ENCODE measurements at places on chromosomes 11 and 22.
A peak's percentile ranks its signal among the peaks of the same experiment; 100 is the strongest.

DNA sequence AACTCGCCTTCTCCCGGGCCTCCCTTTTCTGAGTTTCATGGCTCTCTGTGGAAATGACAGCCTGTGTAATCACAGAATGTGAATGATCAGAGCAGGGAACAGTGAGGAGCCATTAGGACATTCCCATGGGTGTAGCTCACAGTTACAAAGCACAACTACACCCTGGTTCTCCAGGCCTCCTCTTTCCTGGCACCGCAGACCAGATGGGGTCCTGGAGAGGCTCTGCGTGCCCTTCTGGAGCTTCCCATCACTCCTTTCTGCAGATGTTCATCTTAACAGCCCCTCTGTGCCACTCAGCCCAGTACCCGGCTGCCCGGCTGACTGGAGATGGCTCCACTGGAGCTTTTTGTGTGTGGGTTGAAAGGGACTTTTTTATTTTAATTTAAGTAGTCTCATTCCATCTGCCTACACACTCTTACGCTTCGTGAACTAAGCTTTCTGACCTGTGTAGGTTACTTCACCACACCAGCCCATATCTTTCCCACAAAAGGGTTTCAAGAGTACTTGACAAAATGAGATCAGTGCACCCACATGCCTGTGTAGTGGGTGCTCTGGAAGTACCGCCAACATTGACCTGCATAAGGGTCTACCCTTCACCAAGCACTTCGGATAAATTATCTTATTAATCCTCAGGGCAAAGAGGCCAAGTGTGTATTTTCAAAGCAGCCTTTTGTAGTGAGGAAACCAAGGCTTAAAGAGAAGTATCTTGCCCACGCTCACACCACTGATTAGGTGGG lies 29.8 kb downstream of the SREBF2 start:
- no peak for DNase-seq

- DNase-seq, result no peak
These were observed 32.9 kb downstream of the MEI1 start for GRCh38 chr22:41732096-41732772.

- DNase-seq, result no peak
These were observed 701.8 kb downstream of the NTM start for GRCh38 chr11:132072044-132072857.

DNA sequence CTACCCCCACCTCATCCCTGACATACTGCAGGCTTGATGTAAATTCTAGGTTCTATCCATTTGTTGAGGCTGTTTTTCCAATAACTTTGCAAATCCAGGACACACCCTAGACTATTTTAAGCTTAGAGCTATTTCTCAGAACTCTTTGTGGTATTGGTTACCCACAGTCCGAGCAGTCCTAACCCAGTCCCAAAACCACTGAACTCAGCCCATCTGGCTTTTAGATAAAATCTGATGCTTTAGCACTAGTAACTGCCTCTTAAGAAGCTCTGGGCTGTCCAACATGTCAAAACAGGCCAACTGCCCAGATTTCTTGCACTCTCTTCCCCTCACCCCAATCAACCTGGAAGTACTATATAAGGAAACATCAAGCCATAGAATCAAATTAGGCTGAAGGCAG lies 344.4 kb upstream of the CADM1 start:
- DNase-seq, result no peak

DNA sequence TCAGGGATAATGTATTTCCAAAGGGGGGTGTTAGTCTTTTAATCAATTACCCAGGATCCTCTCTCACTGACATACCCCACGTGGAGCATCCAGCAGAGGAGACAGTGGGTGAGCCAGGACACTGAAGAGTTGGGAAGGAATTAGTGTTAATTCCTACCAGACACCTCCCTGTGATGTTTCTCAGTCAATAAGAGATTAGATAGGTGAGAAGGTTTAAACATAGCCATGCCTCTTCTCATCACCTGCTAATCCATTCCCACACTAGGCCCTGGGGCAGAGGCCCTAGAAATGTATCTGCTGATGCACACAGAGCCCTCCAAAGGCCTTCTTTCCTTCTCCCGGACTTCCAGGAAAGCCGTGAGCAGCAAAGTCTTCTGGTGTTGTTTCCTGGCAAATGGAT lies 363.6 kb upstream of the LARGE1 start:
- no peak for DNase-seq

DNA sequence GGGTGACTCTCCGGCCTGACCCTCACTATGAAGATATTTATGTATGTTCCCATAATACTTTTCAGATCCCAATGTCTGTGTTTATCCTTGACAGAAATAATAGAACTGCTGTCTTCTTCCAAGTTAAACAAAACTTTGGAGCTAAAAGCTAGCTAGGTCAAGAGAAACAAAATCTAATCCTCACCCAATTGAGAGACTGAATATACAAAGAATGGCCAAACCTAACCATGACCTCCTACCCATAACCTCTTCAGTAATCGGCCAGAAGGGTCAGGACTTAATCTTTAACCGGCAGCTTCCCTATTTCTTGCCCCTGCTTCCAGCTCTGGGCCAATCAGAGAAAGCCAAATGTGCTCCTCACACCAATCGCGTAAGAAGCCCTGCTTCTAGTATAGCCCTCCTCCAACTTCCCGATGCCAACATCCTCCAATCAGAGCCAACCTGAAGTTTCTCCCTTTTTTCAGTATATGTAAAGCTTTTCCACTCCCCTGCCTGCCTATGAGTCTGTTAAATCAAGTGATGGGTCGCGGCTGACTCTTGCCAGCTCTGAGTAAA lies 1.7 kb upstream of the DDX6 start:
- peak; percentile 9 for DNase-seq

DNA sequence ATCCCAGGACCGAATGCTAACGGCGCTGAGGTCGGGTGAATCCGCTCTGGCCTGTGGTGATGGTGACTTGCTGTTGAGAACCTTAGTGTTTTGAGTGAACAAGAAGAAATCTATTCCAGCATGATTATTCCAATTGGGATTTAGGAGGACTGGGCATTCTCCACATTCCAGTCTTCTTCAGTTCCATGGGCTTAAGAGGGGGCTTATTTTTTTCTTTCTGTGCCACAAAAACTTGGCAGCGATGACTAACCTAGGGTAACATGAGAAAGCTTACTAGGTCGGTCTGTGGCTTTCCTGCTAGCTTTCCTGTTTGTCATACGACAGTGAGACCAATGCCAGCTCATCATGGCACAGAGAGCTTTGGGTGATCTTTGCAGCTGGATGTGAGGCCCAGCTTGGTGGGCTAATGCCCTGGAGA lies 62.9 kb upstream of the ATXN10 start:
- no peak for DNase-seq

DNA sequence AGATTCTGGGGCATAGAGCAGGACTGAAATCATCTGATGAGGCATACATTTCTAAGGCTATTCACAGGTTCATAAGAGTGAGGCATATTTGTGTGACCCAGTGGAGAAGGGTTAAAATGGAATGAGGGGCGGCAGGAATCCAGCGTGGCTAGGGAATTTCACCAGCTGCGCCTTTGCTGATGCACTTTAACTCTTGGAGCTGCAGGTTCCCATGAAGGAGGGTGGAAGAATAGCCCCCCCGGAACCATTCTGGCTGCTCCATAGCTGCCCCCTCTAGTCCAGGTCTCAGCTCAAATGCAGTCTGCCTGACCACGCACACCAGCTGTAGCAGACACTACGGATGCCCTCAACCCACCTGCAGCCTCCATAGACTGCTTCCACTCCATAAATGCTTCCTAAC lies 31.5 kb downstream of the TENM4 start:
- DNase-seq, result no peak

DNA sequence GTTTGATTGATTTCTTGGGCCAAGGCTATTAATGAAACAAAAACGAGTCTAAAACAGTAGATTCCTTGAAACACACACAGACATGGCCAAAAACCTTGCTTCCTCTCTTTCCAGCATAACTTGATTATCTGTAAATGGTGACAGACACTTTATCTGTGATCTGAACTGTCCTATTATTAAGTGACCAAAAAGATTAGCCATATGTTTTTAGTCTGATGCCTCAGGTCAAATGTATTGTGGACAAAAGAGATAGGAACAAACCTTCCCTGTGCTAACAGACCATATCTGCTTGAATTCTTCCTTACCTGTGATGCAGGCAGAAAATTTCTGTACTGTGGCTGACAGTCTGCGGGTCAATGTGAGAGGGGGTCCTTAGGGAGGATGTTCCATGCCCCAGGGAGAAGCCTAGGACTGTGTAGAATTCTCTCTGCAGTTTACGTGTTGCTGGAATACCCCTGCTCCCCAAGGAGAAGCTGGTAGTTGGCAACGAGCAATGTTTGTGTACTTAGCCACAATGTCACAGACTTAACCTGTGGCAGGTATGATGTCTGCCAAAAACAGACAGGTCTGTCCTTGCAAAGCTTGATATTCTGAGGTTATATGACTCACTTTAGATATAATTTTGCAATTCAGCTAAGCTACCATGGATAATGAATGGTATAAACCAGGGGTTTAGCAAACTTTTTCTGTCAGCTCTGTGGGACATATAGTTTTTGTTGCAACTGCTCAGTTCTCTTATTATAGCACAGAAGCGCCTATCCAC lies 31.2 kb downstream of the C11orf71 start:
- no peak for DNase-seq

- no peak for DNase-seq
These were observed 25.1 kb downstream of the MMP13 start for GRCh38 chr11:102930451-102930850.

DNA sequence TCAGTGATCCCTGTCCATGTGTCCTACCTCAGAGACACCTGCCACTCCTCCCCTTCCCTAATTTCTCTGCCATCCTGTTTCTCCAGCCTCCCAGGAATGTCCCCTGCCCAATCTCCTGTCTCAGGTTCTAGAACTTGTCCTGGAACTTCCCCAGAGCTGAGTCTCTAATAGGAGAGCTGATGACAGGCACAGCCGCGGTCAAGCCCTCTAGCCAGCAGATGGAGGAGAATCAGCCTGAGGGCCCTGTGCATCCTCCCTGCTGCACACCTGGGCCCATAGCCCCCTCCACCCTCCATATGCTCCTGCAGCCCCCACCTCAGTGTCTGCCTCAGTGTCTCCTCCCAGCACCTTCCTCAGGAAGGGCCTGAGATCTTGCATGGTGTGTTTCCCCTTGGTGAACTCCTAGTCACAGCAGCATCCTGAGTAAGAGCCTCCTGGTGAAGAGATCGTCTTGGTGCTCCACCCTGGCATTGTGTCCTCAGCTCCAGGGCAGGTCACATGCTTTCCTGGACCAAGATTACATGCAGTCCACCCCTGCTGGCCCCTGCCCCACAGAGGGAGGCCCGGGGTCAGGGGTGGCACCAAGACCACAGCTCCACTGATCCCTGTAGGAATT lies 43.9 kb upstream of the VPREB1 start:
- no peak for DNase-seq

GRCh38 chr22:48494968-48495750 lies 1332.5 kb downstream of the BRD1 start:
- no peak for DNase-seq

DNA sequence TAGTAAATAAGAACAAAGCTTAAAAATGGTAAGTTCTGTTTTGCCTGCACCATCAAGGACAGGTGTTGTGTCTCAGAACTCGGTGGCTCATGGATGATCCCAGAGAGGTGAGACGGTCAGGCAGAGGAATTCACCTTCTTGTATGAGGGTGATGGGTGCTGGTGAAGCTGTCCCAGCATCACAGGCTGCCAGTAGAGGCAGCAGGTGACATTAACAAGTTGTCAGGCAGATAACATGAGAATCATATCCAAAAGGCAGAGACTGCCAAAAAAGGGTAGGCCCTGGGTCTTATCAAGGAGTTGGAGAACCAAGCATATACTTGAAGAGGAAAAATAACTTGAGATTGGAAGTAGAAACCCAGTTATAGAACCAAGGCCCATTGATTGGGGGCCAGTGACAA lies 437.8 kb downstream of the DYNC2H1 start:
- DNase-seq, result no peak

Measured in NCI-H1930 (cell line).